ENCODE measurements at places on chromosomes 3 and 15.
A peak's percentile ranks its signal among the peaks of the same experiment; 100 is the strongest.

- DNase-seq: no peak
These were observed 114.7 kb upstream of the CCNL1 start for GRCh38 chr3:157274644-157275137.

- no peak for DNase-seq
These were observed 113.2 kb downstream of the SAMMSON start for GRCh38 chr3:70112751-70113150.

DNA sequence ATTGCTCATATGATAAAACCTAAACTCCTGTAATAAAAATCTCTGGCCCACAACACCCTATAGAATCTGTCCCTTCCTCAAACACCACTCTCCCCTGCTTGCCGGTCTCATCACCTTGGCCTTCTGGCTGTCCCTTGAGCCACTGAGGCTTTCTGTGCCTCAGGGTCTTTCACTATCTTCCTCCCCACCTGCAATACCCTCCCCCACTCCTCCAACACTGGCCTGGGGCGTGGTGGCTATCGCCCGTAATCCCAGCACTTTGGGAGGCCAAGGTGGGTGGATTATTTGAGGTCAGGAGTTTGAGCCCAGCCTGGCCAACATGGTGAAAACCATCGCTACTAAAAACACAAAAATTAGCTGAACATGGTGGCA is 3.3 kb upstream of the CSK start:
- DNase-seq: no peak

GRCh38 chr3:100893590-100893989 is 99.6 kb downstream of the ABI3BP start:
- no peak for DNase-seq

- DNase-seq: peak; percentile 80
These were observed at the start of gene NAA50 for GRCh38 chr3:113745756-113746547. TSS of gene NAA50 (minus strand) at chr3:113746249. CDS start at chr3:113745949, 300 bp downstream.

All from thoracic aorta (tissue), 2 donors.